Left cardiac atrium (tissue), 4 donors: ENCODE measurements at places on chromosomes 1 and 21.
A peak's percentile ranks its signal among the peaks of the same experiment; 100 is the strongest.

GRCh38 chr1:246519514-246519913 lies 12.4 kb upstream of the SMYD3 start:
- no peak for DNase-seq

DNA sequence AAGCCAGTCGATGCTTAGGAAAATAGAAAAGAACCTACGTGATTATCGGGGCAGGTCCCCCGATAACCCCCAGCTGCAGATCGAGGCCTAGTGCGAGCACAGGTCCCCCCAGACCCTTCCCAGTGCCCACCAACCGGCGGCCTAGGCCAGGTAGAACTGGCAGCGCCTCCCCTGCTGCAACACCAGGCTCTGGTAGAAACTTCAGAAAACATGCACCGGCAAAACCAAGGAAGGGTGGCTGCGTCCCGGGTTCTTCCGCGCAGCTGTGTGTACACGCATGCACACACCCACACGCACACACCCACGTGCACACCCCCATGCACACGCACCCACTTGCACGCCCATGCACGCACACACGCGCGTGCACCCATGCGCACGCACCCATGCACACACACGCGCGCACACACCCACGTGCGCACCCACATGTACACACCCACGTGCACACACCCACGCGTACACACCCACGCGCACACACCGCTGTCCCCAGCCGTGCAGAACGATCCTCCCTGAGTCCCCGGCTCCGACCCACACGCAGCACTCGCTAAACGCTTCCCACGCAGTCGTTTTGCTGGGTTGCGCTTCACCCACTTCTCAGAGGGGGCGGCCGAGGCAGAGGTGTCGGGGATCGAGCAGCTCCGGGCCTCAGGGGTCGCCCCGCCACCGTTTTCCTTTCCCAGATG lies 5.2 kb downstream of the TSPEAR start:
- no peak for DNase-seq

DNA sequence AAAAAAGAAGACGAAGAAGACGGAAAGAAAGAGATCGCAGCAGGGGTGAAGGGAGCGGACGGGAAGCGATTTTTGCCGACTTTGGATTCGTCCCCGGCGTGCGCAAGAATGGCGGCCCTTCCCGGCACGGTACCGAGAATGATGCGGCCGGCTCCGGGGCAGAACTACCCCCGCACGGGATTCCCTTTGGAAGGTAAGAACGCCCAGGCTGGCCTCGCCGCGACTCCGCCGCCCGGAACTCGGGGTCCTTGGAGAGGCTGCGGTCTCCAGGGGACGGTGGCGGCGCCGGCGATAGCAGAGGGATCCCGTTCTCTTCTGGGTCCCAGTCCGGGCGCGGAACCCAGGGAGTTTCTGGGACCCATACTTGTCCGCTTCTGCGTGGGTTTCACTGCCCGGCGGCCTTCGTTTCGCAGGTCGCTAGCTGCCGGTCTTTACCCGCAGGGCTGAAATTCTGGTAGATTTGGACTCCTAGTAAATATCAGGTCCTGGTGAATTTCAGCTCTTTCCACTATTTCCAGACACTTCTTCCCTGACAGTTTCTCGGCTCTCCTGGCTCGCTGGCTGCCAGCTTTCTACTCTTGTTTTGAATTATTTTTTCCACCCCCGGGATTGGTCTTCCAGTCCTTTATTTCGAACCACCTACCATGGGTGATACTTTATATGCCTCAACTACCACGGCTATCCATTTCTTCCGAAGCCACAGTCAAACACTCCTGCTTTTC lies 1.0 kb downstream of the PAX7 start:
- no peak for DNase-seq

- no peak for DNase-seq
These were observed 194.0 kb downstream of the PLPP3 start for GRCh38 chr1:56385314-56385713.

GRCh38 chr1:33335020-33335419 lies 14.1 kb upstream of the A3GALT2 start:
- no peak for DNase-seq

DNA sequence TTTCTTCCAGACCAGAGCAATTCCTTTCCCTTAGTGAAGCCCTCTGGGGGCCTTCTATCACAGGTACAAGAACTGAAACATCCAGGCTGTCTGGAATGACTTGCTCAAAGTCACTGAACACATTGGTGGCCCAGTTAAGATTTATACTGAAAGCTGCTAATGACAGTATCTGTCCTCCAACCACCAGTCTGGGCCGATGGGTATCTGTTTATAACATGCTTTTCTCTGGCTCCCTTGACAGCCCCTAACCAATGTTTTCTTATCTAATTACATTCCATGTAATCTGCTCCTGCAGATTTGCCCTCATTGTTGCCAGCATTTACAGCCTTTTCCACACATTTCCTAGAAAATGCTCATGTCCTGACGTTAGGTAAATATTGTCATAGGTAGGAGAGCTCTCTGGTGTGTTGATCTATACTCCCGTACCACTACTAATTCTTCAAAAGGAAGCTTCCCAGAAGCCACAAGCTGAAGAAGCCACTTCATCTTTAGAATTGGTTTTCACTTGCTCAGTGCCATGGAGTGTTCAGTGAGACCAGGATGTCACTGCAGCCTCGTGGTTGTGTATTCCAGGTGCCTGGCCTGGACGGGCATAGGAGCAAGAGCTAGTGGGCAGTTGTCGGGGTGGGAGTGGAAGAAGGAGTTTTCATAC lies 163.9 kb downstream of the TSEN15 start:
- no peak for DNase-seq

GRCh38 chr1:108850929-108851328 lies 6.0 kb downstream of the AKNAD1 start:
- no peak for DNase-seq

GRCh38 chr1:180586671-180587155 lies 27.9 kb downstream of the OVAAL start:
- no peak for DNase-seq

DNA sequence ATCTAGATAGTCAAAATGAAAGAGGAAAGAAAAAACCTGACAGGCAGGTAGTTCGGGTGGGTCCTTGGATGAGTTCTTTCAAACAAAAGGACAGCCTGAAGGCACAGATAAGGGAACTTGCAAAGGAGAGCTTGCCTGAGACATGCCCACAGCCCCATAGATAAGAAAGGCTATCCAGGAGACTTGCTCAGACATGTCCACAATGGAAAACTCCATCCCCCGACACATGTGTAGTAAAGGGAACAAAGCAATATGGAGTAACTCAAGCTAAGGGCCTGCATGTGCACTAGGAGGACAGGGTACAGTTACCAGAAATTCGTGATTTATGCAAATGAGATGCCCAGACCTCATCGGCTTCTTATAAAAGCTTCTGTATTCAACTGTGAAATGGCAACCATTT lies 281.5 kb downstream of the NEGR1 start:
- no peak for DNase-seq

DNA sequence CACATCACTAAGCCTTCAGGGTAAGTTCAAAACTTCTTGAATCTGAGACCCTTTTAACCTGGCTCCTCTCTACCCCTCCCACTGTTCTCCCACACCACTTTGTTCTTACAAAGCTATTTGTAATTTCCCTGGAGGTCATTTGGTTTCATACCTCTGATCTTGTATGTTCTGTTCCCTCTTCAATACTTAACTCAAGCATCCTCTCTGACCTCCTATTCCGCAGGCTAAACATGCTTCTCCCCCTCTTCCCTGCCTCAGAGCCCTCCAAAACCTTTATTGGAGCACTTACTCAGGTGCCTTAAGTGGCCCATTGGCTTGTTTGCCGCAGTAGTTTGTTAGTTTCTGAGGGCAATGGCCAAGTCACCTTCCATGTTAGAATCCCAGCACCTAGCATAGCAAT lies 54.8 kb downstream of the SSX2IP start:
- DNase-seq: no peak

GRCh38 chr1:162400790-162401355 lies 11.1 kb downstream of the SH2D1B start:
- DNase-seq: no peak

- DNase-seq: no peak
These were observed 19.0 kb upstream of the ZNF678 start for GRCh38 chr1:227544067-227545050.

DNA sequence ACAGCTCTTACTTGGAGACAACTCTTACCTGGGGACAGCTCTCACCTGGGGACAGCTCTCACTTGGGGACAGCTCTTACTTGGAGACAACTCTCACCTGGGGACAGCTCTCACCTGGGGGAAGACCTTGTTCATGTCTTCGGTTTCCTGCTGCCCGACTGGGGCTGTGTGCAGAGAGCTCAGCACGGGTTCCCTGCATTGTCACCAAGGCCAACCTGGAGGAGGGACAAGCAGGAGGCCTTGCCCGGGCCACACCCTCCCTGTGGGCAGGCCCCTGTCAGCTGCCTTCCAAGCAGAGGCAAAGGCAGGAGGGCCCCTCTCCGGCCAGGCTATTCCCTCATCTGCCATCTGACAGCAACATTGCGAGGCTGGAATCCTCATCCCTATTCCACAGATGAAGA lies at the start of gene LDLRAD1:
Gene LDLRAD1, minus strand, starts transcription at position 208 of the 400 bp plus-strand sequence. Its CDS starts 74 bp downstream, at position 134.
- no peak for DNase-seq

DNA sequence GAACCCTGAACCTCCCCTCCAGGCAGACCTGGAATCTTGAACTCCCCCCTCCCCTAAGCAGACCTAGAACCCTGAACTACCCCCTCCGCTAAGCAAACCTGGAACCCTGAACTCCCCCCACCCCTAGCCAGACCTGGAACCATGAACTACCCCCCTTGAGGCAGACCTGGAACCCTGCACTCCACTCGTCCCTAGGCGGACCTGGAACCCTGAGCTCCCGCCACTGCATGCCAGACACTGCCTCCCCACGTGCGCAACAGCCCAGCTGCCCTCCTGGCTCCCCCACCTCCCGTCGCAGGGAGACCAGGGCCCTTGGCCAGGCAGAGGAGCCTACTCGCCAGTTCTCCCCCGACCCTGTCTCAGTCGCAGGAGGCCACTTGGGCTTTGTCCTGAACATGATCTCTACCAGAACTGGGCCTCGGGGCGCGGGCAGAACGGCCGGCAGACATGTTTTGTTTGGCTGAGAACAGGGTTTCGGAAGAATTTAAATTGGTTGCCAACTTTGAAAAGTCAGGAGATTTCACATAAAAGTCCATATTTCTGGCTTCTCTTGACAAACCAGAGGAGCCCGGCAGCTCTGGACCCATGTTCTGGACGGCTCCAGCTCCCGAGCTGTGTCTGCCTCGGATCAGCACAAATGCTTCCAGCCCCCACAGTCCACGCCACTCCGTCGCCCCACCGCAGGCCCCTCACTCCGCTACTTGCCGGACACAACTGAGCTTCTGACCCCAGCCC lies 9.2 kb upstream of the PLEKHG5 start:
- DNase-seq: no peak

GRCh38 chr1:108610073-108610472 lies 50.2 kb downstream of the EEIG2 start:
- DNase-seq: no peak

GRCh38 chr1:86507935-86508582 lies 38.8 kb upstream of the CLCA4 start:
- peak; percentile 24 for DNase-seq

DNA sequence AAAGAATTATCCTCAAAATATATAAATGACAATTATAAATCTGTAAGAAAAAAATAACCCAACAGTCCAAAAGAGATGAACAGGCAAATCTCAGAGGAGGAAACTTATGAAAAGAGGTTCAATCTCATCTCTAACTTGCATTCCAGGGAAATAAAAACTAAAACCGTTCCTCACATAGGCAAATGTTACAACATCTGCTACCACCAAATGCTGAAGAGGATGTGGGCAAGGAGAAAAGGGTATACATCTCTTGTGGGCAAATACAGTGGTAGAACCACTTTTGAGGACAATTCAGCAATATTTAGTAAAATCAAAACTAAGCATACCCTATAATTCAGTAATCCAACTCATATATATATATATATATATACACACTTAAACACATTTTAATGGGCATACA lies 33.7 kb upstream of the SGIP1 start:
- DNase-seq: no peak

- DNase-seq: no peak
These were observed 101.8 kb downstream of the RHOU start for GRCh38 chr1:228837032-228837431.

DNA sequence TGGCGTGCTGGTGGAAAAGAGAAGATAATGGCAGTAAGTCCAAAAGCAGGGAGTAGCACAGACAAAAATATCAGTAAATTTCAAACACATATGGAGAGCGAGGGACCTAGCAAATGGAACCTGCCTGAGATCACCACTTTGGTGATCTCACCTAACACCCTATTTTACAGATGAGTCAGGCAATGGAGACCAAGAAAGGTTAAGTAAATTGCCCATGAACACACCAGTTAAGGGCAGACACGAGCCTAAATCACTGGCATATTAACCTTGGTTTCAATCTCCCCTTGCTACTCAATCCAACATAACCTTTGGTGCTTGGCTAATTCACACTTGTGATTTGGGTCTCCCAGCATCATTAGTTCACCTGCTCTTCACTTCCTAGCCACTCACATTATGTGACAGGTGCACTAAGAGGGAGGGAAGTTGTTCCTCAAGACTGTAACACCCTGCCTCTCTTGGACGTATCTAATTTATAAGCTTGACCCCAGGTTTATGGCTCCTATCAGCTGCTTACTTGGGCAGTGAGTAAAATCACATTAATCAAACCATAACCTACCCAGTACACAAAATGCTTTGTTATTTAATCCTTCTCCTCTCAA lies 11.5 kb downstream of the ZNF697 start:
- DNase-seq: no peak

DNA sequence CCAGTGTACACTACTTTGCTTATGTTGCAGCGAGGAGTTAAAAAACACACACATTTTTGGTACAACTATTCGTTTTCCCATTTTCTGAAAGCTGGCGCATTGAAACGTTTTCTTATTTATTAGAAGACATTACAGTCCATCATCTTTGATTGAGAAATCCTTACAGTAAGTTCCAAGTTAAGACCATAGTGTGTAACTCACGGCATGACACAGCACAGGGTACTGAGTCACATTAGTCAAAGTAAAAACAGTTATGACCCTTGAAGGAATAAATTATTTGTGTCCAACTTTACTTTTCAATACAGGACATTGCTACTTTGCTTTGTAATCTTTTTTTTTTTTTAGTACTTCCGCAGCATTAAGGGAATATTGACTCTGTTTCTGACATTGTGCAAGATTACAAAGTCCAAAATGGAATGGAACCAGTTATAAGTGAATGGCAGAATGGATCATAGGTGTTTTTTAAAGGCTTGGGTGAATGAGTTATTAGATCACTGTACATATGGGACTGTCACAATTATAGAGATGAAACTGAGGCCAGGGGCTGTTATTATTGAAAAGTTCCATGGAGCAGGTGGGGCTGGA lies 11.7 kb downstream of the PTGFRN start:
- DNase-seq: no peak

DNA sequence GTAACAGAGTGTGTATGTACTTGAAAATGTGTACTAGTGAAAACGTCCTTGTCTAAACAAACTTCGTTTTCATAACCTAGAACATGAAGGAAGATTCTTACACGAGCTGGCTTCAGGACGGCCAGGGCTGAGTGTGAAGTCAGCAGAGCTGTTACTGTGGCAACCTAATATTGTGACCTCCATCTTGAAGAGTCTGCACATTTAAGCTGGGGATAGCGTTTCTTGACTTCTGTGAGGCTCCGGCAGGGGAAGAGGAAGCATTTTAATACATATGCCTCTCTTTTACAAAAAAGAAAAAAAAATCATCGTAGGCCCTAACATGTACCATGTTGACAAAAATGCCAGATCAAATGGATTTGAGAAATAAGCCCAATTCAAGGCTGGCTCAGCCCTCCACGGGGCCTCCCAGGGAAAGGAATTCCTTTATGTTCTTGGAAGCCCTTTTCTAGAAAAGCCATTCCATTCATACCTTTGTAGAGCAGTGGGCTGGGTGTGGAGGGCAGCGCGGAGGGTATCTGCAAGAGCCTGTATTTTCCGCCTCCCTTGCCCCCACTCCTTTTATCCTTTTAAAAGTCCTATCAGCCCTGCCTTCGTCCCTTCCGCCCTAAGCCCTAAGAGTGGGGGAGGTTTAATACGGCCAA lies 51.1 kb downstream of the SIM2 start:
- no peak for DNase-seq
